ENCODE measurements at places on chromosomes 3 and 15.

DNA sequence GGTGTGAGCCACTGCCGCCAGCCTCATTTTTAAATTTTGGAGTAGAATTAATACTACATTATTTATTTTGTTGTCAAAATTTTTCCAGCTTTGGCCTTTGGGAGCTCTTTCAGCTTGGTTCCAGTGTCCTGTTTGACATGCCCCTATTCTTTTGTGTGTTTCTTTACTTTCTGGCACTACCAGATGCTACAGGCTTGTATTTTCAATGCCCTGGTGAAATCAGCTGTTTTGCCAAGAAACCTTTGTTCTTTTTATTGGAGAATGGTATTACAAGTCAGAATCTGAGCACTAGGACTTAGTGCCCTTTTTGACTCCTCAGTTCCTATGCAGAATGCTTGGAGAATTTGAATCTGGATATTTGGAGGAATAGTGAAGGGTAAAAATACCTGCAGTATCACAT lies 26.6 kb downstream of the RNF111 start:
- no peak for DNase-seq

GRCh38 chr15:63860555-63860954 lies 26.8 kb upstream of the HERC1 start:
- DNase-seq: no peak

DNA sequence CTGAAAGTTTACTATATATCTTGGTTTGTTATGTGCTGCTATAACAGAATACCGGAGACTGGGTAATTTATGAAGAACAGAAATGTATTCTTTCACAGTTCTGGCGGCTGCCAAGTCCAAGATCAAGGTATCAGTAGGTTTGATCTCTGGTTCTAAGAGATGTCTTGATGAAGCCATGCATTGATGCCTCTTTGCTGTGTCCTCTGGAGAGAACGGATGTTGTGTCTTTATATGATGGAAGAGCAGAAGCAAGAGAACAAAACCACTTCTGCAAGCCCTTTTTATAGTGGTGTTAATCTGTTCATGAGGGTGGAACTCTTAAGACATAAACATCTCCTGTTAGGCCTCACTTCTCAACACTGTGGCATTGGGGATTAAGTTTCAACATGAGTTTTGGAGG lies 62.7 kb downstream of the TCF12 start:
- no peak for DNase-seq

GRCh38 chr3:31343075-31343474 lies 189.7 kb upstream of the STT3B start:
- DNase-seq: no peak

DNA sequence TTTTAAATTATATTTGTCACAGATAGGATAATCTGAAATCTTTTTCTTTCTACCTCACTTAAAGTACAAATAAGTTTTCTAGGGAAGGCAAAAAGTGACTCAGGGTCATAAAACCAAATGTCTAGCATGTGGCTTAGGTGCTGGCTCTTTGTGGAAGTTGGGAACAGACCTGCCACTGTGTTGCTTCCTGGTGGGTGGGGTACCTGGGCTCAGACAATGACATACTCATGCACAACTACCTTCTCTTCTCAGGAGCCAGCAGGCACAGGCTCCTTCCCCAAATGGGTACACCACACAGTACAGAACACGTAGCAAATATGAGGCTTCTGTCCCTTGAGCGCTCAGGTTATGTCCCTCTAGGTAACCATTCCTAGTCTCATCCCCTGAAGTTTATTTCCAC lies 40.1 kb upstream of the MUC13 start:
- no peak for DNase-seq

GRCh38 chr3:142580061-142580423 lies 1.5 kb upstream of the ATR start:
- no peak for DNase-seq

- no peak for DNase-seq
Measured at GRCh38 chr3:119597548-119598288, at the start of gene PLA1A. Gene PLA1A, plus strand, starts transcription at chr3:119597885. Its CDS starts 29 bp downstream, at chr3:119597914.

- no peak for DNase-seq
Measured at GRCh38 chr15:84702961-84703482, 12.9 kb downstream of the SEC11A start.

- DNase-seq: no peak
Measured at GRCh38 chr15:83833569-83833968, 179.6 kb downstream of the ADAMTSL3 start.

- DNase-seq: no peak
Measured at GRCh38 chr3:53027254-53027844, 18.5 kb downstream of the SFMBT1 start.

DNA sequence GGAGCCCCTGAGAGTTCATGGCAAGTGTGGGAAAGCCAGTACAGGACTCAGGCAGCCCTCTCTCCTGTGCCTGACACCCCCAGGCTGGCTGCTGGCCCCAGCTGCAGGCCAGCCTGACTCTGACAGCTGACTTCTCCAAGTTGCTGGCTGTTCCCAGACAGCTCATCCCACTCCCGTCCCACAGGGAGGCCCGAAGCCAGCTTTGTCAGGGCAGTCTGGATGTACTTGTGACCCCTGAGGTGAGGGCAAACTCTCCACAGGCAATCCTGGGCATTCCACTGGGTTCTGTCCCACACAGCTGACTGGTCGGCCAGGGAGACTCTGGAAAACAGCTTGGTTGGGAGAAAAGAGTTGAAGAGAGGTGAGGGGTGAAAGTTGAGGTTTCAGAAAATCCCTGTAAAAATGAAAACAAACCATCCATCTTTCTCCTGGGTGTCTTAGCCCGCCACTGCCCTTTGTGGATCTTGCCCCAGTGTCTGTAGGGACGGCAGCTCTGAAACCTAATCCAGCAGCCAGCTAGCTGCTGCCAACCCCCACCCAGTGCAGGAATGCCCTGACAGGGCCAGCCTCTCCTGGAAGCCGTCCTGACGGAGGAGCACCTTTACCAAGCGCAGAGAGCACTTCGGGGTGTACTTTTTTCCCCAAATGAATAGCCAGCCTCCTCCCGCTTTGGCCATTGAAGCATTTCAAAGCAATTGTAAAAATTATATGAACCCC lies 87.9 kb downstream of the DNAJB8 start:
- no peak for DNase-seq

DNA sequence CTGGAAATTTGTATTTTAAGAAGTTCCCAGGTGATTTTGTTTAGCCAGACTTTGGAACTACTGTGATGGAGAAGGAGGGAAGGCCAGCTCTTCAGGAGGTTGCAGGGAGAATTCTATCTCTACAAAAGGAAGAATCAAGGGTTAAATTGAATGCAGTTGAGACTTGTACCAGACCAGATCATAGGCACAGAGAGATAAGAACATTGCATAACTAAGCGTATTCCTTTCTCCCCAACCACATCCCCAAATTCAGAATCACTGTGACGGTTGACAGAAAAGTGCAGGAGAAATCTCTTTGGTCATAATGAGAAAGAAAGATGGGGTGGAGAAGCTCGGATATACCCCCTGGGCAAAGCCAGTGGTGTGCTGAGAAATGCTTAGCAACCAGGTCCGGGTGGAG lies 7.2 kb downstream of the PLD1 start:
- DNase-seq: no peak

GRCh38 chr15:72585476-72586058 lies 68.9 kb upstream of the GOLGA6B start:
- no peak for DNase-seq

- no peak for DNase-seq
Measured at GRCh38 chr15:31930967-31931366, 99.3 kb upstream of the CHRNA7 start.

DNA sequence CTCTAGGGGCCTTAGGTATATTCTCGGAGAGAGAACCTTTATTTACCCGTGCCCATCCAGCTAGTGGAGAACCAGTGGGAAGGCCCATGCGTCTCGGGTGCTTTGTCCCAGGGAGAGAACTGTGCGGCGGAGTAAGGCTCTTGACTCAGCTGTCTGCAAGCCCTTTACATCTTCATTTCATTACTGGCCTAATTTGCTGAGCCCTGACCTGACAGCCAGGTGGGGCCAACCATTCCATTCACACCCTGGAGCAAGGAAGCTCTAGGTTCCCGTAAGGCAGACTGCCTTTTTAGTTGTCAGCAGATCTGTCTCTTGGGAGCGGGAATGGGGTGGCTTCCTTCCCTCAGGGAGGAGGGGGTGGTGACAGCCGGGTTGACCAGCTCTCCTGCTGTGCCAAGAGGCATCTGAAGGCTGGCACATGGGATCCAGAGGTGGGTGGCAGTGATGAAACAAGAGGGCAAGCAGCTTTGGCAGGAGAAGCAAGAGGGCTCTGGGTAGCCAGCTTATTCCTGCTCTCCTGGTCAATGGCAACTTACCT lies 36.4 kb downstream of the SV2B start:
- DNase-seq: no peak

GRCh38 chr15:68366314-68366713 lies 65.6 kb downstream of the ITGA11 start:
- no peak for DNase-seq

DNA sequence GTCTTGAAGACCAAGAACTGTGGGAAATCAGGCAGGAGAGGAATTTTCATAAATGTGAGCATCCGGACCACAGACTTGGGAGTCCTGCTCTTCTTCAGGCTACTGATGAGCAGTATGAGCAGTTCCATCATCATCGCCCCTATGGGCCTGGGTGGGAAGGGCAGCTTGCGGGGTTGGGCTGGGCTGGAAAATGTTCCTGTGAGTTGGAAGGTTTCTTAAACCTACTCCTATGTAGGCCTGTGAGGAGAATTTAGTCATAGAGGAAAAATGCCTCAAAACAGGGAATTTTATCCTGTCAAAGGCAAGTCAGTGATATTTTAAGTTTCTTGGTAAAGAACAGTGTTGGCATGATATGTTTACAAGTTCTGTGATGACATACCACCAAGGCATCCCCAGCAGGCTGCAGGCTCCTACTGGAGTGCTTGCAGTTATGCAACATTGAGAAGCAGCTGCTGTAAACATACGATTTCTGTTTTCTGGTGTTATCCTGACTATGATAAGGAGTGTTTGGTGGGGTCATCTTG lies 10.3 kb downstream of the MASP1 start:
- no peak for DNase-seq

GRCh38 chr3:86890741-86891396 lies 100.1 kb downstream of the VGLL3 start:
- no peak for DNase-seq

DNA sequence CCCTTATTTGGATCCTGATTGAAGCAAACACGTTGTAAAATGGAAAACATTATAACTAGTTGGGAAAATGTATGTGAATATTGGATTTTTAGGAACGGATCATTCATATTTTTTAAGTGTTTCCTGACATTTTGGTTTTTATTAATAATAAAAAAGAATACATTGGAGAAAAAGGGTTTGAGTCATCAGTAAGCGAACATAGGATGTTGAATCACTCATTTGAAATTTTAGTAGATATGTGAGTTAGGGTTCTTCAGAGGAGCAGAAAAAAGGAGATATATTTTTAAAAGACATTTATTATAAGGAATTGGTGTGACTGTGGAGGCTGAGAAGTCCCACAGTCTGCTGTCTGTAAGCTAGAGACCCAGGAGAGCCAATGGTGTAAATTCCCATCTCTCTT lies 258.5 kb downstream of the PTPRG start:
- DNase-seq: no peak

DNA sequence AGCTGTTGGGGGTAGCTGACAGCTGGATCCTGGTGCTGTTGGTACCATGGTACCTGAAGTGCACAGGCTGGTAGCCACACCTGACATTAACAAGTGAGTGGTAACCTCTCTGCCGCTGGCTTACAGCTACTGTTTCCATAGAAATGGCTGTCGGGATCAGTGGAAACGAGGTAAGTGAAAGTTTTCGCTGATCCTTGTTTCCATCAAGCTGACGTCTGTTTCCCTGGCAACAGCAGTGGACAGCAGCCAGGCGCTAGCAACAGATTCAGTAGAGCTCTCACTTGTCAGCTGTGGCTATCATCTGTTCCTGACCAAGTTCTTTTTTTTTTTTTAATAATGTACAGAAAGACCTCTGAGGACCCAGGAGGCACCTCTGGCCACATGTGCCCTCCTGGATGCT lies 166.2 kb downstream of the CHDH start:
- no peak for DNase-seq

DNA sequence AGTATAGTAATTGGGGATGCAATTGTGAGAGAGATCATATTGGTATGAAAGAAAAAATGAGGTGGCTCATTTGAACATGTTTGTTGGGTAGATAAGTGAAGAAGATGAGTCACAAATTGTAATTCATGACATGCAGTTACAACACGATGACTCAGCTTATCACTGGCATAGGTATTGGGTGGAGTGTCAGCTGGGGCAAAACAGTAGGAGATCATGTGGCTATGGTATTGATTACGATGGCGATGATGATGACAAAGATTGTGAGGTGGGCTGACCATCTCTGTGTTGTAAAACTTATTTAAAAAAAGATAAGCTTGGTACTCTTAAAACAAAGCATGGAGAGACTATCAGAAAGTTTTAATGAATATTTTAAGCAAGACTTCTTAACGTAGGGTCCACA lies 11.6 kb upstream of the DPH6 start:
- DNase-seq: no peak

DNA sequence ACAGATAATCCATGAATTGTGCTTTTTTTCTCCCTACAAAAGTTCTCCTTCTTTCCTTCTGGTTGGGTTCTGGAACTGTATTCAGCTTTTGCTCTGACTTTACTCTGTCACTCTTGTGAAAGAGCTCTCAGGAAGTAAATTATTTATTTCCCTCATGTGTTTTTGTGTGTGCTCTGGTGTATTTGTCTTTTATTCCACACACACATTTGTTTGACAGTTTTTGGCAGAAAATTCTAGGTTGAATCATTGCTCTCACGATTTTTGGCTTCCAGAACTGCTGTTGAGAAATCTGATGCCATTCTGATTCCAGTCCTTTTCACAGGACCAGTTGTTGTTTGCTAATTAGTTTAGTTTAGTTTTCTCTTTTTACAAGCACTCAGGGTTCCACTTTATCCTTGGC lies 172.8 kb downstream of the PLCH1 start:
- DNase-seq: no peak

- DNase-seq: no peak
Measured at GRCh38 chr3:20849975-20850374, 664.0 kb upstream of the SGO1 start.

- DNase-seq: peak; percentile 41
Measured at GRCh38 chr3:51929420-51930003, 12.2 kb downstream of the RRP9 start.

GRCh38 chr15:34366271-34367065 lies 528 bp downstream of the LPCAT4 start:
- DNase-seq: peak; percentile 77

GRCh38 chr3:58683466-58683865 lies 16.9 kb upstream of the FAM3D start:
- DNase-seq: no peak

GRCh38 chr3:97885931-97886824 lies 64.4 kb downstream of the CRYBG3 start:
- DNase-seq: no peak

- no peak for DNase-seq
Measured at GRCh38 chr3:183195266-183195665, 32.7 kb upstream of the LAMP3 start.

DNA sequence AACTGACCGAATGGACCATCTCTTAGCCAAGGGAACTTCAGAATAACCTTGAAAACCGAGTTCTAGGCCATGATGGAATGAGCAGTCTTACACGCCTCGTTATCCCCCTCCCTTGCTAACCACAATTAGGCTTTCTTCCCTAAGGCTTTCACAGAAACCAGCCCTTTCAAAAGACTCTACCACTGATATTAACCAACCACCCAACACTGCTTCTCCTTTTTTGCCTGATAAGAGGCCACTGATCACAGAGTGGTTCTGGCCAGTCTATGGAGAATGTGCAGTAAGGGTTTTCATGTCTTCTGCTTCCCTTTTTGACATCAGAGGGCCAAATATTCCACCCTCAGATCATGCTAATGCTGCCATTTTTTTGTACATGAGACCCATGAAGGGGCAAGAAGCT lies 59.3 kb downstream of the MCF2L2 start:
- DNase-seq: no peak

- DNase-seq: no peak
Measured at GRCh38 chr3:37308247-37308646, 133.9 kb upstream of the LRRFIP2 start.

- DNase-seq: no peak
Measured at GRCh38 chr3:135159681-135160247, 364.7 kb downstream of the EPHB1 start.
